ENCODE measurements at places on chromosomes 1 and 21. TPM values are rescaled to one million over a fixed set of nuclear protein-coding genes. Genes with fewer than 3 reads are reported as not detected.

SPATA45 gene
- total RNA-seq: not detected

GRIK1 gene
- 0.39 TPM for total RNA-seq

PROK1 gene
- total RNA-seq: not detected

IPP gene
- total RNA-seq: 20.3 TPM

CCDC181 gene
- 1.1 TPM for total RNA-seq

CELA2B gene
- total RNA-seq: not detected

WNT3A gene
- total RNA-seq: not detected

FYB2 gene
- total RNA-seq: not detected

NOTCH2 gene
- 3.5 TPM for total RNA-seq

CCDC27 gene
- total RNA-seq: not detected
